Activated CD4-positive, alpha-beta T cell treated with anti-CD3 and anti-CD28 coated beads, Interleukin-2, Interleukin-6, amounts not matched to agents 100 ng/mL and 50 ng/mL, durations not matched to agents 16 hours and 8 hours (primary cell): ENCODE measurements at places on chromosomes 12 and 14.
A peak's percentile ranks its signal among the peaks of the same experiment; 100 is the strongest.

GRCh38 chr12:15546102-15546701 is 223.9 kb downstream of the PTPRO start:
- DNase-seq, result no peak

GRCh38 chr14:74203639-74204038 is 35.6 kb upstream of the VSX2 start:
- DNase-seq, result no peak

DNA sequence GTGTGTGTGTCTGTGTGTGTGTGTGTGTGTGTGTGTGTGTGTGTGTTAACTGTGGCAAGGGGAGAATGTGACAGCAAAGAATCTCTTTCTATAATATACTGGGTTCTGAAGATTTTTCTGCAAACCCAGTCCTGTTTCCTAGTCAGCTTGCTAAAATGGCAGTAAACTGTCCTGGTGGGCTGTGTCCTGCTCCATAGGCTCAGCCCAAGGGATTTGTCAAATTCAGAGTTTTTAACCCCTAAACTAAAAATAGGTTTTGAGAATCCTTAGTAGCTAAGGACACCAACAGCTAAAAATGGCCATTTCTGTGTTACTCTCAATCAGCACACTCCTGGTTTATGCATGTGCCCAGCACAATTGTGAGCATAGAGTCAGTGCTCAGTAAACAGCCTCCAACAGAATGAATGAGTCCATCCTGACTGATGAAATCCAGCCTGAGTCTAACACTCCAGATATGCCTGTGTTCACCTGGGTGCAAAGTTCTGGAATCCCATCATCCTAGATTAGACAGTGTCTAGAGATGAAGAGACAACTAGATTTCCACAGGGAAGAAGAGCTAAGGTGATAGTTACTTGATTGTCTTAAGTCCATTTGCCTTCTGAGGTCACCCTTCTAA is 192.6 kb downstream of the TTC6 start:
- DNase-seq, result no peak

GRCh38 chr12:117038023-117038680 is 61.1 kb downstream of the TESC start:
- DNase-seq, result no peak

DNA sequence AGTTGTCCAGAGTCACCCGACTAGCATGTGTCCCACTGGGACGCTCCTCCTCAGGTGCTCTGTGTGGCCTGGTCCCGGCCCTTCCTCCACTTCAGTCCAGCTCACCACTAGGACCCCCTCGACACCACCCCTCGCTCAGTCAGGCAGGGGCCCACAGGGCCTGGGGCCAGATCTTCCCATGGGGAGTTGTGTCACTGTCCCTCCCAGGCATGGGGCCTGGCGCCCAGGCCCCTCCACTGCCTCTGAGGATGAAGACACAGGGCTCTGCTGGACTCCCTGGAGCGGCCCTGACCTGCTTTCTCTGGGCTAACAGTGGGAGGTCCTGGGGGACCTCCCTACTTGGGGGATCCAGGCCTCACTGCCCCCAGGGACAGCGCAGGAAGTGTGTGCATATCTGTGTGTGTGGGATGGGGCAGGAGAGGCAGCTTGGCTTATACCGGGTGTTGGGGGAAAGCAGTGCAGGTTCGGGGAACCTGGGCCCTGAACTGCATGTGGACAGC is 43.8 kb downstream of the KRT80 start:
- DNase-seq, result no peak

- DNase-seq, result no peak
Observed at GRCh38 chr14:60356386-60356785, 107.4 kb downstream of the PPM1A start.

DNA sequence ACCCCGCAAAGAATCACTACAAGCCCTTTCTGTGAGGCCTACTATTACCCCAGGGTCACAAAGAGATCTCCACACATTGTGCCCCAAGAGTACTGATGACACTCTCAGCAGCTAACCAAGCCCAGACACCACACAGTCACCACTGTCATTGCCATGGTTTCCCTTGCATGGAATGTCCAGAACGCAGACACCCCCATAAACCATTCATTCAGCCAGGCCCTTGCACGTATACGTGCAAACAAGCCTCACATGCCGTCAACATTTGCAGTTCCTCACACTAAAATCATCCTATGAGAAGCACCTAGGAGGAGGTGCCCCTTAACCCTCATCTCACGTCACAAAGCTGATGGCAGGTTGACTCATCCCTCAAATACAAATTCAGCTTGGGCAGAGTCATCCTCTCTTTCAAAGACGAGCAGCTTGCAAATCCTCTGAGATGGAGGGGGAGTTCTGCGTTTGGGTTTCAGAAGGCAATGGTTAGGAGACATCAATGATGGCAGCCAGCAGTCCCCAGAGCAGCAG is 17.1 kb upstream of the KRT77 start:
- DNase-seq, result no peak

GRCh38 chr12:119100933-119101332 is 77.8 kb upstream of the HSPB8 start:
- no peak for DNase-seq

- DNase-seq, result no peak
Observed at GRCh38 chr14:56891226-56891625, 80.9 kb upstream of the OTX2 start.

DNA sequence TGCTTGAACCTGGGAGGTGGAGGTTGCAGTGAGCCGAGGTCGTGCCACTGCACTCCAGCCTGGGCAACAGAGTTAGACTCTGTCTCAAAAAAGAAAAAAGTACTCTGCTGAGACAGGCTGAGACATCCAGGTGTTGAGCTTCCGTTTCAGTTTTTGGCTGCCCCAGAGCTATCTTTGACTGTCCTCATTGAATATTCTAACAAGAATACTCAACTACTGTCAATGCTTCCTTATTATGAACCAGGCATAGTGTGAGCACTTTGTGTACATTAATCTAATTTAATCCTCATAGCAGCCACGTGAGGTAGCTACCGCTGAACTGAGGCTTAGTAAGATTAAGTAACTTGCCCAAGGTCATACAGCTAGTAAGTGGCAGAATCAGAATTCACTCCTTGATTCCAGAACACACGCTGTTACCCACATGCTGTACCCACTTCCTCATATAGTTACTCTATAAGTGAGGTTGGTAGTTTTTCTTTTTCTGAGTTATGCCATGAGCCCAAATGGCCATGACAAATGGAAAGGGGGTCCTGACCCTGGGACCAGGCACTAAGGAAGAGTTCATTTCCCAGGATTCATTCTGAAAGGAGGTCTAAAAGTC is 11.3 kb downstream of the ALDH1L2 start:
- no peak for DNase-seq

GRCh38 chr12:49348781-49349180 is 2.1 kb downstream of the DNAJC22 start:
- no peak for DNase-seq

DNA sequence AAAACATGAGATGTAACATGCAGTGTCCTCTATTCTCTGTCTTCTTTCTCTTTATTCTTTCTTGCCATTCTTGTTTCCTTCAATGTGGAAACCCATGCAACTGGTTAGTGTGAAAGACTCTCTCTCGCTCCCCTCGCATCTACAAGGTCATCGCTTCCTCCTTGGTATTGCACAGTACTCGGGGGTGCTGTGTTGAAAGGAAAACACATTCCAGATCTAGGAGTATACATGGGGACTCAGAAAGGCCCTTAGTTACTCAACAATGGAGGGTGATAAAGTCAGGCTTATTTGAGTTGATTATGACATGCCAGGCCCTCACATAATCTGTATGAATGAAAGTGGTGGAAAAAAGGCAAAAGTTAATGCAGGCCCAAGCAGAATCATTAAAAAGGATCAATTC is 75.5 kb upstream of the OVCH1 start:
- no peak for DNase-seq

DNA sequence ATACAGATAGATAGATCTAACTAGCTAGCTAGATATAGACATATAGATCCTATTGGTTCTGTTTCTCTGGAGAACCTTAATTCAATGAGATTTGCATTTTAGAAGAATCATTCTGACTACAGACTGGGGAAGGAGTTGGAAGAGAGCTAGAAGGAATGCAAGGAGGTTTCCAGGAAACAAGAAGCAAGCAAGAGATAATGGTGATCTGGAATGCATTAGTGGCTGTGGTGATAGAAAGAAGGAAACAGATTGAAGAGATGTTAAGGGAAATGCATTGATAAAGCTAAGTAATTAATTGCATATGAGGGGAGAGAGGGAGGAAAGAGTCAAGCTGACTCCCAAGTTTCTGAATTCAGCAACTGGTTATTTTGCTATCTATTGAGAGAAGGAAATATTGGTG is 42.7 kb downstream of the DBX2 start:
- no peak for DNase-seq

DNA sequence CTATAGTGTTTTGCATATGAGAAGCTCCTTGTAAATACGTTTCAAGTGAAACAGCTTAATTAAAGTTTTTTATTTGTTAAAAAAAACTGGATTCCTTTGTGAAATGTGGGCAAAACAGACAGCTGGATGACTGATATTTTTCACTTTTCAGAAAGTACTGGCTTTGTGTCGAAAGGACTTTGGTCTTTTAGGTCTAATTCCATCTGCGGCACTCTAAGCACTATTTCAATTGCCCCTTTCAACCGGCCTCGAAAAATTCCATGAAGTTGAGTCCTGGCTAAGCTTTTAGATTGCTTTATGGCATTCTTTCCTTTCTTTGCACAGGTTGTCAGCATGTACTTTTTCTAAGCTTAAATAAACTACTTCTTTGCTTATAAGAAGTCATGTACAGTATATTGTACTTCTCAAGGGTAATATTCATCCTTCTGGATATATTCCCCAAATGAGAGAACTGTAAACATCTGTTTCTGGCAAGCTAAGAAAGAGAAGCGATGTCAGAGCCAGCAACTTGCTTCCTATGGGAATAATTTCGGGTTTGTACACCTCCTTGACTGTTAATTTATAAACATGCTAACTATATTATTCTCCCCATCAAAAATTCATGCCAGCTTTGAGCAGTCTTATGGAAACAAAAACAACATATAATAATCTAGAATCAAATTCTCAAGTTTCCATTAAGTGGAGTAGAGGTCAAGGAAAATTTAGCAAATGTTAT is 611.3 kb downstream of the ETNK1 start:
- DNase-seq, result no peak

GRCh38 chr12:26953447-26953846 is 15.2 kb downstream of the FGFR1OP2 start:
- DNase-seq, result no peak

GRCh38 chr12:52772772-52773171 is 4.4 kb downstream of the KRT76 start:
- no peak for DNase-seq

DNA sequence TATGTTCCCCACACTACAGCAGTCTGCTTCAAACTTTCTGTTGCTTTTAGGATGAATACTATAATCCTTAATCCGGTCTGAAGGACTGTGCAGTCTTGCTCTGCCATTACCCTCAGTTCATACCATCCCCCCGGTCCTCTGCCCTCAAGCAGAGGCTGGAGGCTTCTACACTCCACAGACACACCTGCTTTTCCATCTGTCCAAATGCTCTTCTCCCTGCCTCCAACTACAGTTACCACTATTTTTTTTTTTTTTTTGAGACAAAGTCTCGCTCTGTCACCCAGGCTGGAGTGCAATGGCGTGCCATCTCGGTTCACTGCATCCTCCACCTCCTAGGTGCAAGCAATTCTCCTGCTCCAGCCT is 19.3 kb upstream of the KCNH3 start:
- no peak for DNase-seq

- no peak for DNase-seq
Observed at GRCh38 chr14:91719839-91720238, 12.0 kb downstream of the CATSPERB start.

DNA sequence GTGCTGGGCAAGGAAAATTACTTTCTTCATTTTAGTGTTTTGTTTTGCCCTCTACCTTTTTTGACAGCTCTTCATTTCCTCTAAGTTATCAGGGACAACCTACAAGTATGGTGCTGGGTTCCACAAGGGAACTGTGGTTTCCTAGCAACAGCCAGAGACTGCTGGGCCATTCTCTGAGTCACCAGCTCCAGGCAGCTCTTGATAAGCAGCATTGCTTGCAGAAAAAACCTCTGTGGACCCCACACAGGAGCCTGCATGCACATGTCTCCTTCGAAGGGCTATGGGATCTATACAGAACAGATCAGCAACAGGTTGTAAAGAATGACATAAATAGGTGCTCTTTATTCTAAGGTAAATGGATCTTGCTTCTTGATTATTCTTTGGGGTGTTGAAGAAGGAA is 81.0 kb upstream of the CCDC196 start:
- DNase-seq, result no peak

DNA sequence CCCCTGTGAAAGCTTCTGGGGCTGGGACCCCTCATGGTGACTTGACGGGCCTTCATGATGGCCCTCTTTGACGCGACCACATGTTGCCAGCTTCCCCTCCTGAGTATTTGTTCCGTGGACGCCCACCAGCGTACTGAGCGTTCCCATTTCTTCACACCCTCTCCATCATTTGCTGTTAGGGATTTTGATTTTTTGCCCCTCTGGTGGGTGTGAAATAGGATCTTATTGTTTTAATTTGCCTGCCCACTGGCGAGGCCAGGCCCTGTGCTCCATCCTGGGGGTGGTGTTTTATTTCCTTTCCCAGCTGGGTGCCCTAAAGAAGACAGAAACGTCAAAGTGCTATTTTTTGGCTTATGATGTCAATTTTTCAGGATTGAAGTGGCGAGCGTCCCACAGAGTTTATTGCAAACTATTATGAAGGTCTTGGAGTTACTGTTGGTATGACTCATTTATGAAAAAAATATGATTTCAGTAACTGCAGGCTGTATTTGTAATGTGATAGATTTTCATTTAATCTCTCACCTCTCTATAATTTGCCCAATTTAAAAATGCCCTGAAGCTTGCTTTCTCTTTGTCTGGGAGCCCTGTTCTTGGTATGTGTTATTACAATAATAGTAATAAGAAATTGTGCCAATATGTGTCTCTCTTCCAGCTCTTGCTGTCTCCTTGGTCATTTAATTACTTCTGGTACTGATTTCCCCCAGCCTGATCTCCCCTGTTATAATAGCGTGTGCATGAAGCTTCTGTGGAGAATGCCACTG is 99.6 kb downstream of the SLC25A47 start:
- no peak for DNase-seq

DNA sequence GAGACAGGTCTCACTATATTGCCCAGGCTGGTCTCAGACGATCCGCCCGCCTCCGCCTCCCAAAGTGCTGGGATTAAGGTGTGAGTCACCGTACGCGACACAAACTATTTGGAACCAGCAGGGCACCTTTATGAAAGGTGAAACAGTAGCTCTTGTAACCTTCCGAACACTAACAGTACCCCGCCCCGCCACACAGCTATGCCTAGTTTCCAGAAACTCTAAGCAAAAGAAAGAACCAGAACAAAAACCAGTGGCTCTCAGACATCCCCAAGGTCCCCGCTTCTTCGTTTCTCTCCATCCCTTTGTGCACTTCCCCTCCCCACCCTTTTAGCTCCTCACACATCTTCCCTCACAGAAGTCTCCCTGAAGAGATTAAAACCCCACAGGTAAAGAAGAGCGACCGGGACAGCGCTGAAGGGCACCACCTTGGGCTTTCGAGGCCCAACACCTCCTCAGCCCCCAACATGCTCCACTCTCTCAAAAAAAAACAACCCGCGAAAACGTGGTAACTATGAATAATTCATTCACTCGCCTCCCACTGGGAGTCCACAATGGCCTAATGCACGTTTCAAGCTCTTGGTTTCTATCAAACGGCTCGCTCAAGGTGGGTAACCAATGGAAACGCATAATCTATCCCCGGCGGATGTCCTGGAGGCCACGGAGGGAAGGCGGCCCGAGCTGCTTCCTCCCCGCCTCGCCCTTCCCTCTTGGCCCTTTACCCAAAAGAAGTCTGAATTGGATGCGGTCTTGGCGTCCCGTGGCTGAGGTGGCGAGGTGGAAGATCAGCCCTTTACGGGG is 877 bp downstream of the BAG5 start:
- DNase-seq, result peak; percentile 73

- no peak for DNase-seq
Observed at GRCh38 chr12:43277651-43278540, 274.1 kb downstream of the ADAMTS20 start.
